Esophagus squamous epithelium (tissue), 5 donors: ENCODE measurements at places on chromosomes 1 and 21.
A peak's percentile ranks its signal among the peaks of the same experiment; 100 is the strongest.

DNA sequence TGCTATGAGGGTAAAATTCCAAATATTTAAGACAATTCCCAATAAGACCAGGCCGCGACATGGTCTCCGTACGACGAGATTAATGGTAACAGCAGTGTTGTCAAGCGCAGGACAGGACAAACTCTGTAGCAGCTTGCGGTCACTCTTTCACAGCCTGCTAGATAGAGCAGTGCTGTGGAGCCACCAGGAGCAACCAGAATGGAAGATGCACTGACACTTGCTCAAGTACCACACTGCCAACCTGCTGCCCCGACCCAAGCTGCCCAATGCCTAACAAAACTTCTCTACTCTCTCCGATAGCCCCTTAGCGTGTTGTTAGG is 636 bp downstream of the WARS2 start:
- no peak for DNase-seq

GRCh38 chr1:147539122-147539575 is 2.2 kb upstream of the BCL9 start:
- DNase-seq: no peak

DNA sequence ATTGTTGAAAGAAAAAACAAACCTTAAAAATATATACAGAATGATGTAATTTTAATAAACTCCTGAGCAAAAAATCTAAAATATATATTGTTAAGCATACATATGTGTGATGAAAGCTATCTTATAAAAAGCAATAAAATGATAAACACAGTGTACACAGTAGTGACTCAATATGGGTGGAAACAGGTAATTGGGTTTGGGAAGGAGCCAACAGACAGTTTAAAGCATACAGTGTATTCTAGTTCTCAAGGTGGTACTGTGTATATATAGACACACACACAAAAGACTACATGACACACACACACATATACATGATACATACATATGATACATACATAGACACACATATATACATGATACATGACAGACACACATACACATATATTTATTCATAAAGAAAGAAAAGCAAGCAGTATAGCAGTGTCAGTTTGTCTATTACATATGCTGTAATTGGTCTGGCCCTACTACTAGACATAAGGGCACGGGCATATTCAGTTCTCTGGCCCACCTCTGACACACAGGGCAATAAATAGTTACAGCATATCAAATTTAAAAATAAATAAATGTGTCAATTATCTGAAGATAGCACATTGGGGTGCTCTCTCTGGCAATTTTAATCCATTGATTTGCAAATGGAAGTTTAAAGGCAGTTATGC is 330.2 kb downstream of the S1PR1 start:
- no peak for DNase-seq

DNA sequence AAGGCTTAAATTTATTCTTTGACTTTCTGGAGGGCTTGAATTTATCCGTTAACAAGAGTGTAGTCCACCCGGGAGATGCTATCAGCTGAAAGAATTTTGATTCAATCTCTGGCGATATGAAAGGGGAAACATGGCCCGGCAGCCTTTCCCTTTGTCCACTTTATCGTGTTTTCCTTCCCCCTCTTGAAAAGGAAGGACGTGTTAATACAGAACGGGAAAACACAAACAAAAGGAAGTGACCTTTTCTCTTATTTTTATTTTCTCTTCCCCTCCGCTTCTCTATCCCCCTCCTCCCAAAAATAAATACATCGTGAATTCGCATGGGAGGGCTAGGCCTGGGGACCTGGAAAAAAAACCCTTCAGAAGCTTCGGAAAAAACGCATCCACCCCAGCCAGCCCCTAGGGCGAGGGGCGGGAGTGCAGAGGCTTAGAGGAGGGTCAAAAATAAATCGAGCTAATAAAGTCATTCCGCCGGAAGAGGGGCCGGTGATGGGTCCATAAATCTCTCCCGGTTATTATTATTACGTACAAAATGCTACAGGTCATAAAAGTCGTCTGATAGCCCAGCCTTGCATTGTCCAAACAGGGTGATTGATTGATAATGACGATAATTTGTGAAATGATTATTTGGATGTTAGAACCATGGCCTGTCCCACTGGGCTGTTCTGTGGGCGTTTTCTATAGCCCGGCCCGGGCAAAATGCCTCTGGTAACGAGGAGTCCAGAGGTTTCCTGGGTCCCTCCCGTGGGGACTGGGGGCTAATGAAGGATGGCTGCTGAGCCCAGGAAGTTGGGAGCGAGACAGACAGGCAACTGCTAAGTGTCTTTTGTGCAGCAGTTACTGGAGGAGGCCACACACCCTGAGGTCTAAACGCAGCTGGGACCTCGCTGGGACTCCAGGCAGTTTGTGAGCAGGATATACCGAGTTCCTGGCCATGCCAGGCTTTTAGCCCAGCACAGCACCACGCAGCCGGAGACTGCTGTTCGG is 179.4 kb downstream of the PRDM16 start:
- DNase-seq: no peak

GRCh38 chr1:160837558-160838205 is 25.0 kb downstream of the CD244 start:
- DNase-seq: peak; percentile 33

DNA sequence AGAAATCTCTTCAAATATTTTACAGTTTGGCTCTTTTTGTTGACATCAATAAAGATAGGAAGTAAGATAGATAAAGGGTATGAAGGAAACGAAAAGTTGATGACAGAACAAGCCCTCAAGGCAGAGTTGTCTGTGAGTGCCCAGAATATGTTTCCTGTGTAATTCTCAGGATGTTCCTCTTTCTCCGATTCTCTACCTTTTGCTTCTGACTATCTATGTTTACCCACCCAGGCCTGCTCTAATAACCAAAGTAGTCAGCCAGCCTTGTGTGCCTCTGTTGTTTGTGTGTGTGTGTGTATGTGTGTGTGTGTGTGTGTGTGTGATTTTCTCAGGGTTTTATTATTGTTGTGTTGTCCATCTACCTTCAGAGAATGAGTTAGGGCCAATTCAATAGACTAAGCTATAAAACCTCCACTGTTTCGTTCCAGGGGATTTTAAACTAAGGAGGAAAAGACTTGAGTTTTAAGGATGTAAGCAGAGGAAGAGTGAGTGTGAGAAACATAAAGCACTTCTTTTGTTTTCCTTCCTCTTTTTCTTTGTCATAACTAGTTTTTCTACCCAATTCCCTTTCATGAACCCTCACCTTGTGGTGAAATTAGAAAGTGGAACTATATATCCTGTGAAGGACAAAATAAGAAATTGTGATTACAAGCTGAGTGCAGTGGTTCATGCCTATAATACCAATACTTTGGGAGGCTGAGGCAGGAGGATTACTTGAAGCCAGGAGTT is 627.4 kb upstream of the NR5A2 start:
- no peak for DNase-seq

DNA sequence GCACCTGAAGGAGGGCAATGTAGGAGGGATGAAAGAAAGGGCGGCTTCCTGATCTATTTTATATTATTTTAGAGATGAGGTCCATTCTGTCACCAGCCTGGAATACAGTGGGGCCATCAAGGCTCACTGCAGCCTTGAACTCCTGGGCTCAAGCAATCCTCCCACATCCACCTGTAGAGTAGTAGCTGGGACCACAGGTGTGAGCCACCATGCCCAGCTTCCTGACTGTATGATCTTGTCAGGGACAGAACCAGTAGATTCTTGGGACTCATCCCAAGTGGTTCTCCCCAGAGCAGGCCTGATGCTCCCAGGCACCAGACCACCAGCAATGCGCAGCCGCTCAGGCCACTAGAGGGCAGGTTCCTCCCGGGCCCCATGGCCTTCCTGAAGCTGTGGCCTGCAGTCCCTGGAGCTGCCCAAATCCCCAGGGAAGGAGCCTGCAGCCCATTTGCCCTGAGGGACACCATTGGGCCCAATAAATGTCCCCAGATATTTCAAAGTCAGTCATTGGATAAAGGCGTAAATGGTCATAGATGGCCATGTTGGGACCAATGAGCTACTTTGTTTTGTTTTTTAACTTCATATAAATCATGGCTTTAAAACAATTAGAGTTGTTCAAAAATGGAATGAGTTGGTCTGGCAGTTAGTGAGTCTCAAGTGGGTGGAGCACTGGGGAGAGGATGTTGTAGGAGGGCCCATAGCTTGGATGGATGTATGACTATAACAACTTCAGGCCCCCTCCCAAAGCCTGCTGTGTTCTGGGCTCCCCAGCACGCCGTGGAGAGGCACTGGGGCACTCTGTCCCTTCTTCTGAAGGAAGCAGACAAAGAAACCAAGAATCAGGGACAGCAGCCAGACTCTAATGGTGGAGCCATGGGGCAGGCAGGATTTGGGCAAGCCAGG is 44.7 kb upstream of the GOLT1A start:
- DNase-seq: no peak

DNA sequence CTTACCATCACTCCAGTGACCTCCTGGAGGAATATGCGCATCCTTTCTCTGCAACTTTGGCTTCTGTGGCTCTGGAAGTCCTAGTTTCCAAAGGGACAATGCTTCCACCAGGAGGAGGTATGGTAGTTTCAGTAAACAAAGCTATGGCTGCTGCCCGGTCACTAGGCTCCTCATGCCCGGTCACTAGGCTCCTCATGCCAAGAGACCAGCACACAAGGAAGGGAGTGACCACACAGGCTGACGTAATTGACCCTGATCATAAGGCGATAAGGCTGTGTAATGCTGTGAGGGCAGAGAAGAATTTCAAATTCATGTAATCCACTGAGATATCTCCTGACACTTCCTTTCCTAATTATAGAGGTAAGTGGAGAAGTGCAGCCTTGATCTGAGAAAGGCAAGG is 102.9 kb downstream of the DTL start:
- no peak for DNase-seq

DNA sequence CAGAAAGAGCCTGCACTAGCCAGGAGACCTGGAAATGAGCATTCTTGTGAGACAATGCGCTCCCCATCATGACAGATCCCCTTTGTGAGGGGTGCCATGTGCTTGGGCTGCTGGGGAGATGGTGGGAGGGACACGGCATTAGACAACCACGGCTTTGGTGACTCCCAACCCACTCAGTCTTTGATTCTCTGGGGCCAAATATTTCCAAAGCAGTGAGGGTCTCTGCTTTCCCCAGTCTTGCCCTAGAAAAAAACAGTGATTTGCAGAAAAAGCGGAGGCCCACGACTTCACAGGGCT is 10.2 kb downstream of the SLC45A3 start:
- DNase-seq: no peak

DNA sequence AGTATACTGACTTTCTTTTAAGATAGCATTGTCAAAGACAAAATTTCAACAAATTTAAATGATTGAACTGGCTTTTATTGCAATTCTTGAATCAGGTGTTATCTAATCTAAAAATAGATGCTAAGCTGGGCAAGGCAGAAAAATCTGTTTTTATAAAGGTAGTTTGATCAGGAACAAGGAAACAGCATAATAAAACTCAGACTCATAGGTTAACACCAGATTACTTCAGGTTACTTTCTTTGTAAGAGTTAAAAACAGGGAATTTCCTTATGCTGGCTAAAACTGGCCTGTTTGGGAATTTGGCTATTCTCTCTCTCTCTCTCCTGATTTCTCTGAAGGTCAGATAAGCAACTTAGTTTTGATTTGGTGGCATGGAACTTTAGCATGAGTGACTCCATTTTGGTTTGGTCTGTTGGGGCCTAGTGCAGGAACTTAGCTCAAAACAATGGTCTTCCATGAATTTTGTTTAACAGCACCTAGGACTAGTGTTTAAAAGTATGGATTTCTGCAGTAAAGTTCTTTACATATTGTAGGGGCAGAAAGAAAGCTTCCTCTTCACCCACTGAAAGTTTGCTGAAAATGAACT is 24.2 kb upstream of the IVNS1ABP start:
- no peak for DNase-seq

DNA sequence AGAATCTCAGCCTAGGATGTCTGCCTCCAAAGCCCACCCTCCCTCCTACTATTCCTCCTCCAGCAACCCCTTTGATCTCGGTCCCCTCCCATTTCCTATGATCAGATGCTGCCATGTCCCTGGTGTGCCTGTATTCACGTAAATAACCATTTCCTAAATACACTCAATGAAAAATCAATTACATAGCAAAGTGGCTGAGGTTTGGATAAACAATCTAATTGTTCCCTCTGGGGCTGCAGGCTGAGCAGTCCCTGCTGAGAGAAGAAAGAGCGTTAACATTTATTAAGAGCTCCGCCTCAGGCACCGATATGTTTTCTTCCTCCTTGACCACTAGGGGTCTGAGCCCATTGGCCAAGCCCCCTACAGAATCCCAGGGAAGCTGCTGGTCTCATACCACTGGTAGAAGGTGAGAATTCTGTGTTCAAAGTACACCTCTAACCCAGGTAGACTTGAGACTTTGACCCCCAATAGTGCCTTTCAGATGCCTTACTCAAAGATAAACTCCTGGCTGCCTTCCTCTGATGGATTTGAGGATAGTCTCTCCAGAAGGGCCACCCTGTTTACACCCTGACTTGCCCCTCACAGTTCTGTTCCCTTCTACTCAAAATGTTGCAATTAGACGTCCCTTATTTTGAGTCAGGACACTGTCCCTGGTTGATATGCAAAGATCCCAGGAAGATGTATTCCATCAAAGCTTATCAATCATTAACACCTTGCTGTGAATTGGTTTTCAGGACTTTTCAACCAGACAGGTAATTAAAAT is 33.9 kb upstream of the CAMK1G start:
- no peak for DNase-seq

DNA sequence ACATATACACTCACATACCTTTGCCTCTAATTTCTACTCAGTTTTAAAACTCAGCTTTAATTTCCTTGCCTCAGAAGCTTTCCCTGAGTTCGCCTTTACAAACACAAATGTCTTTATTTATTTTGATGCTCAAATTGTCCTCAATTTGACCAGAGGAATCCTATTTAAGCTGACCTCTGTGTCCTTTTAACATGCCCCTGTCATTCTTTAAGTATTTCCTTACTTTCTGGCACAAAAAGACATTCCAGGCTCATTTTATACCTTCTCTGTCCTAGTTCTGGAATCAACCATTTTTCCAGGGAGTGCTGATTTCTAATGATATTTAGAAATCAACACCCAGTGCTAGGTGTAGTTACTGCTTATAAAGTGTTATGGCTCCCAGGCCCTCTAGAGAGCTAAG is 82.5 kb downstream of the OSBPL9 start:
- no peak for DNase-seq
